NCI-H1694 treated with DMSO at 0.1 percent for 48 hours (cell line): ENCODE measurements at places on chromosomes 6 and 20.

- DNase-seq, result no peak
Observed at GRCh38 chr20:21399005-21399475, 1.7 kb upstream of the NKX2-4 start.

DNA sequence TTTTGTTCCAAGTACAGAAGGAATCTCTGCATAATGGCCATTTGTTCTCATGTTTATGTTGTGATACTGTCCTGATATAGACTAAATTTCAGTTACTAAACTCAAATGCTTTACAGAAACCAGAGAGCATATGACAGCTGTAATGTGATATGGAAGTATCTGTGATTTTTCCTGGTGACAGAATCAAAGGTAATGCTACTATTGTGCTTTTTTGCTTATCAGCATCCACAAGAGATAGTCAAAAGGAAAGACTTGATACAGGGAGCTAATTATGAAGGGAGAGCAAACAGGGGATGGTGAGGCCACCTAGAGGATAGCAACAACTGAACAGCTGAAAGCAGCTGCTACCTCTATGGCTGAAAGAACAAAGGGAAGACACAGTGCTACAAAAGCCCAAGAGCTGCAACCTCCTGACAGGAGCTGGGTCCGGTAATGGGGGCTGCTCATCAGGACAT lies 181.4 kb downstream of the PHF3 start:
- no peak for DNase-seq

DNA sequence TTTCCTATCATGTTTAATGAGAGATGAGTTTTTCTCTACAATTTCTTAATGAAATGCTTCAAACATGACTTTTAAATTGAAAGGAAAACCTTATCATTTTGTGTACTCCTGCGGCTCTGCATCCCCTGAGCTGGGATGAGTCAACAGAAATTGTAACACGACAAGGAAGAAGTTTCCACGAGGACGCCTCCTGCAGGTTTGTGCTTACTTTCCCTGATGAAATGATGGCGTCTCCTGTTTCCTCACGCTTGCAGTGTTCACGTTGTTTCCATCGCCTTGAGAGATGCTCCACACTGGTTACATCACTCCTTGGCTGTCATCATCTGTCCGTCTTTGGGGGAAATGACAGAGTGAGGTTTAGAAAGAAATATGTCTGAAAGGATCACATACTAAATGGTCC lies 233.7 kb upstream of the ZFP64 start:
- DNase-seq, result no peak

- no peak for DNase-seq
Observed at GRCh38 chr20:20139403-20139802, 87.1 kb downstream of the CFAP61 start.

DNA sequence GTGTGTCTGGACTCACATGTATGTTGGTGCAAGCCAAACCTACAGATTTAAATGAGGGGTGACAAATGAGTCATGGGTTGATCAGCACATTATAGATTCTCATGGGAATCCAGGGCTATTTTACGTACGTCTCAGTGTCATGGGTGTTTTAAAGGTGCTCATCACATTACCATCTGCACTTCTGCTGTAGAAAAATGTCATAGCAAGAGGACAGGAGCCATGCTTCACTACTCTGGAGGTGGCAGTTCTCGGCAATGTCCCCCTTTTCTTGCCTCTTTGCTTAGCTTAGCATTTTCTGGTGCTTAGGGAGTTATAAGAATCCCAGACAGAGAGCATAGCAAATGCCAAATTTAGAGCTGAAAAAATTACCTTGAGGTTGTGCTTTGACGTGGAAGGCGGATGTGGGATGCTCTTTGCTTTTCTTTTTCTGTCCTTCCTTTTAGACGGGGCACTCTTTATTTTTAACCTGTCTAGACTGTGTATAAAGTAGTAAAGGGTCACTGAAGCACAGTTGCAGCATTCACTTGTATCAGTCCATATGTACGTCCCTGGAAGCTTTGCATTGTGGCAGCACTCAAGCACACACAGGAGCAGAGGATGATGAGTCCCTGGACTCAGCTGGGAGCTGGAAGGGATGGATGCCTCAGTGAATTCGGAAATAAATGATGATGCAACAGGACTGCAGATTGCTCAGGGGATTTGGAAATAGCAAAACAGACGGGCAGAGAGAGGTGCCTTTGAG lies 139.7 kb downstream of the SYNDIG1 start:
- DNase-seq, result no peak

- DNase-seq, result no peak
Observed at GRCh38 chr6:147891671-147892070, 383.2 kb downstream of the SAMD5 start.
